ENCODE measurements at places on chromosomes 5 and 9.

DNA sequence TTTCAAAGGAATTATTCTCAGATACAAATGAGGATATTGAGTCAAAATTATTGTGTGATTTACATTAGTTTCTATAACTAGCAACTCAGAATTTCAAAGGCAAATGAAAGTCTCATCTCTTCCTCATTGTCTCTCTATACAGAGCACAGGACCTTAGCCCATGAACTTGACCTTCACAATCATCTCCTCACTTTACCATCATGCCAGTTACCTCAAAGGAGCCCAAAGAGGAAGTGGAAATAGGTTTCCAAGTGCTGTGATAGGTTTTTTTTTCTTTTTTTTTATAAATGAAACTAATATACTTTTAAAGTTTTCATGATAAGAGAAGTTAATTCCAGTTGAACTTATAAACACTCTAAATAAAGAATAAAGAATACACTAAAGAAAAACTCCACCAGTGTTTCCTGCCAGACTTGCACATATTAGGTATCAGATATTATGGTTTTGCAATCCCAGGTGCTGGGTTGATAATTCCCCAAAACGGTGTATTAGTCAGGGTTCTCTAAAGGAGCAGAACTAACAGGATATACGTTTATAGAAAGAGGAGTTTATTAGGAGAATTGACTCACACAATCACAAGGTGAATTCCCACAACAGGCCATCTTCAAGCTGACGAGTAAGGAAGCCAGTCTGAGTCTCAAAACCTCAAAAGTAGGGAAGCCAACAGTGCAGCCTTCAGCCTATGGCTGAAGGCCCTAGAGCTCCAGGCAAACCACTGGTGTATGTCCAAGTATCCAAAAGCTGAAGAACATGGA is 50.1 kb upstream of the ADAMTS16 start:
- DNase-seq: no peak

- DNase-seq: no peak
Measured at GRCh38 chr5:81265101-81265500, 32.0 kb downstream of the CKMT2 start.

DNA sequence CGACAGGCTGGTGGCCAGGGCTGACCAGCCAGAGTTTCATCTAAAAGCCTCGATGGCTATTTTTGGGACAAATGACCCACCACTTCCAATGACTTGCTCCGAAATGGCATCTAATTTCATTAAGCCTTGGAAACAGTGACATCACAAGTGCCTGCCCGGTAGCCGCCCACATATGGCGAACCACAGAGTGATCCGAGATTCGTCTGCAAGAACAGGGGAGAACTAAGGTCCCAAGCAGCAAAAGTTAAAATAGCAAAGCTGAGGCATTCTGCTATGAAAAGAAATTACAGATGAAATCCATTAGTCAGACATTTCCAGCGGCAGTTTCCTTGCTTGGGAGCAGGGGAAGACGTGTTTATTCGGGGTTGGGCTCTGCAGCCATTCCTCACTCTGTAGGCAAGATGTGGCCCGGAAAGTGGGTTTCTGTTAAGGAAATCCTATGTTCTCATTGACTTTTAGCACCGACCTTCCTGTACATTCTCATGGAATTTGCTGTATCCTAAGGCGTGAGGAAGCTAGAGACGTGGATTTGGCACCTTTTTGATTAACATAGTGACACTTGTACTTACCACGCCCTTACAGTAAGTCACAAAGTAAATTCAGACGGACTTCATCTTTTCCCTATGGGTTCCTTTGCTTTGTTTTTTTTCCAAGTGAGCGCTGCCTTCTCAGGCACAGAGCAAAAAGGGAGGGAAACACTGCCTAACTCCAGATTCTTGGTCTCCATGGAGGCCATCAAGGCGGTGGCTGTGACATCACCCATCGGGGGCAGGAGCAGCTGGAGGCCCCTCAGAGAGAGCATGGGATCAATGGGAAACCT is 45.1 kb downstream of the ERGIC1 start:
- no peak for DNase-seq

DNA sequence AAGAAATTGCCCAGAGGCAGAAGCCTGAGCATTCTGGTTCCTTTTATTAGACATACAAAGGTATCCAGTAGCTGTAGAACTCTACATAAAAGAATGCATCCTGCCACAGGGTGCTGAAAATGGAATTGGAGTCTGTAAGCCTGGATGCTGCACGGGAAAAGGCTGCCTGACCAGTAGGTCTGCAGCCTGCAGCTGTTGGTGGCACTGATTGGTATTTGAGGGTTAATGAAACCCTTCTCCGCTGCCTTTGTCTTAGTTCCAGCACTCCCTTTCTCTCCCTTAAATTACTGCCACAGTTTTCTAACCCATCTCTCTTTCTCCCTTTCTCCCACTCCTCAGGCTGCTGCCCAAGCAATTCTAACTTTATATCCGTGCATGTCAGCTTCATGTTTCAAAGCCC is 64.7 kb downstream of the BRINP1 start:
- no peak for DNase-seq

DNA sequence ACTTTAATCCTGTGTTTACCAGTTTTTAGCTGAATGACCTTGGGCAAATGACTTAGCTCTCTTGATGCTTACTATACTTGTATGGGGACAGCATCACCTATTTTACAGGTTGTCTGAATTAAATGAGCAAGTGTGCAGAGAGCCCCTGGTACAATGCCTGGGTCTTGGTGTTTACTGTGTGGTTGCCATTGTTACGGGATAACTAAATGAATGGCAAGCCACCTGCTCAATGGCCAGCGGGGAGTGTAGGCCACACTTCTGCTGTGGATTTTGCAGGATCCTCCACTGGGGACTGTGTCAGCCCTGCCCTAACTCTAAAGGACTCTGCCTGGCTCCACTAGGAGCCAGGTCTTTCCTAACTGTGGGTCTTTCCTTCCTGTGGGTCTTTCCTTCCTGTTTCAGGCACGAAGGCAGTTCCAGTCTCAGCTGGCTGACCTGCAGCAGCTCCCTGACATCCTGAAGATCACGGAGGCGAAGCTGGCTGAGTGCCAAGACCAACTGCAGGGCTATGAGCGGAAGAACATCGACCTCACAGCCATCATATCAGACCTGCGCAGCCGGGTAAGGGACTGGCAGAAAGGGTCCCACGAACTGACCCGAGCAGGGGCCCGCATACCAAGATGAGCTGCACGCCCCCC is 10.3 kb upstream of the GLE1 start:
- DNase-seq: no peak

- no peak for DNase-seq
Measured at GRCh38 chr9:120737416-120738165, 23.3 kb upstream of the MEGF9 start.

- no peak for DNase-seq
Measured at GRCh38 chr9:132341177-132341840, 13.5 kb downstream of the SETX start.
